ENCODE measurements at places on chromosomes 2 and 18.

DNA sequence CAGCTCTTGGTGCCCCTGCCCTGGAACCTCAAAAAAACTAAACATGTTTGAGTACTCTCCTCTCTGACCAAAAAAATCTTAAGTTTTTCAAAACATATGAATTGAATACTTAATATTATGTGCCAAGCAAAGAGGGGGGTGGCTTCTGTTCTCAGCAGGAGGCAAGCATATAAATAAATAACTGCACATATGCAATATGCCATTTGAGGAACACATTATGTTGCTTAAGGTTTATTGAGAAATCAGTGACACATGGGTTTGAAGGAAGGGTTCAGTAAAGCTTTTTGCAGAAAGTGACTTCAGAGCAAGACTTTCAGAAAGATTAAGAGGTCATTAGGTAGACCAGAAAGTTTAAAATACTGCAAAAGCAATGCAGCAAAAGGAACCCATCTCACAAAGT is 429.2 kb downstream of the TDRD15 start:
- DNase-seq, result no peak
- H3K4me1 ChIP-seq, result no peaks in the 10 kb centered on the region
- no peak overlapping the region for H3K4me3 ChIP-seq

DNA sequence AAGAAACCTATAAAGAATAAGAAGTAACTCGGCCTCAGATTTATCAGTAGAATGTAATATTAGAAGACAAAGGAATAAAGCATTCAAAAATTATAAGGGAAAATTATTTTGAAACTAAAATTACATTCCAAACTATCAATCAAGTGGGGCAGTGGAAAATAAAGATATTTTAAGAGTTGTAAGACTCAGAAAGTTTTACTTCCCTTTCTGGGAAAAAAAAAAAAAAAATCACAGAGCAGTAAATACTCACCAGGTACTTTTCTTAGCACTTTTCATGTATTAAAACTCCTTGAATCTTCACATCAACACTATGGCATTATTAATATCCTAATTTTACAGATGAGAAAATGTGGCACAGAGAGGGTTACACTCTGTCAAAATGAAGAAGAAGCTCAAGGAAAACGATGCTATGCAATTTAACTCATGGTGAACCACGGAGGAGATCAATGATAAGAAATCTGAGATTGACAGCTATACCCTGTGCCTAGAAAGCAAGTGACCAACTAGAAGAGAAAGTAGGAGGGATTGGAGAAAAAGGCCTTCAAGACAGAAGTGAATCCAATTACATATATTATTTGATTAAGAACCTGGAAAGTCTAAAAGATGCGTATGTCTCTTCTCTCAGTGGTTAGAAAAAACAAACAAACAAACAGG is 238.9 kb upstream of the ID2 start:
- H3K36me3 ChIP-seq, result no peaks in the 10 kb centered on the region
- H3K4me3 ChIP-seq, result no peak overlapping the region
- DNase-seq, result no peak
- H3K27ac ChIP-seq, result no peak overlapping the region

DNA sequence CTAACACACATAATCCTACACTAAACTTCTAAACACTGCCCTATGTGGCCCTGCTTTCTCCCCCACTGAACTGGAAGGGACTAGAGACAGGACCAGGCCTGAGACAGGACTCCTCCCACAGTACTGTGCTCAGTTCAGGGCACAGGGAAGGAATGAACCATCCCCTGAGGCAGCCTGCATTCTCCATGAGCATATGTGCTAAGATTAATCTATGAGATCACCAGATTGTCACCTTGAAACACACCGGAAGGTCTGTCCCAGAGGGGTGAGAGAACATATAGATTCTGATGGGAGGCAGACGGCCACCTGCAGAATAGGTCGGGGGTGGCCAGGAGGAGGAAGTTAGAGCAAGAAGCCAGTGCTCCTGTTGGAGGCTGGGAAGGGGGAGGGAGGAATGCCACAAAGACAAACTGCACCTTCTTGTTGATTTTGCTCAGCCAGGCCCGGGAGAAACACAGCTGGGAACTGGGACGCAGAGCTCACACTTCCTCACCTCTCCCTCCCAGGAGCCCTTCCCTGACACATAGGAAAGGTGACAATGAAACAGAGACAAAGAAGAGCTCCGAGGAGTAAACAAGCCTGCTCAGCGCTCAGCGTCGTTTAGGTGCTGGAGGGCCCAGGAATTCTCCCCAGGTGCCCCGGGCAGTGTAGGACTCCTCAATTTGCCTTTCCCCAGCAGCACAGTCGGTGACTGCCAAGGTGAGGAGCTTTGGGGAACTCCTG is 52.1 kb downstream of the ZBTB7C start:
- H3K4me3 ChIP-seq, result no peak overlapping the region
- no peaks in the 10 kb centered on the region for H3K4me1 ChIP-seq
- no peaks in the 10 kb centered on the region for H3K27me3 ChIP-seq
- no peak overlapping the region for H3K27ac ChIP-seq
- DNase-seq, result no peak
- no peaks in the 10 kb centered on the region for H3K36me3 ChIP-seq

GRCh38 chr2:158740621-158741020 is 54.5 kb upstream of the DAPL1 start:
- no peak overlapping the region for H3K27ac ChIP-seq
- H3K4me3 ChIP-seq, result no peak overlapping the region
- H3K36me3 ChIP-seq, result no peaks in the 10 kb centered on the region
- no peak for DNase-seq
- no peaks in the 10 kb centered on the region for H3K4me1 ChIP-seq

DNA sequence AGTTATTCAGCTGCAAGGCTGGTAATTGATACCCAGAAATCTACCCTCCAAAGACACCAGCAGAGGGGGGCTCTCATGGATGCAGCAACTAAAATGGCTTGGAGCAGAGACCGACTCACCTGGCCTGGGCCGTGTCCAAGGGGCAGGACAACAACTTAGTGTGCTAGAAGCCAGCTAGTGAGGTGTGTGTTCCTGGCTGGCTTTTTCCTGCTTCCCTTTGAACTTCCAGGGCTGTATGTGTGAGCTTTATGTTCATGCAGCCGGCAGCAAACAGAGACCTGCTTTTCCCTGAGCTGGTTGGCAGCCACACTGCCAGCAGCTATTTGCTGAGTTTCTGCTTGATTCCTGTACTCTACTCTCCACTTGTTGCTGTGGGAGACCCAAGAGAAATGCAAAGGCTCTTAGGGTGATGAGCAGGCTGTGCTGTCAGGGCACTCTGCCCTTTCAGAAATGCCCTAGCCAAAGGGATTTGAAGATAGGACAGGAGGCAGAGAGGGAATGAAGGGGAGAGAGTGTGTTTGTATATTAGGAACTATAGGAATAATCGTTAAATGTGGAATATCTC is 23.7 kb upstream of the GRP start:
- no peak overlapping the region for H3K4me3 ChIP-seq
- peaks cover 2% of the 10 kb centered on the region for H3K27me3 ChIP-seq
- H3K27ac ChIP-seq, result no peak overlapping the region
- DNase-seq, result no peak

GRCh38 chr18:35526495-35527059 is 28.8 kb upstream of the INO80C start:
- DNase-seq, result no peak
- peaks cover 5% of the 10 kb centered on the region for H3K4me1 ChIP-seq
- H3K4me3 ChIP-seq, result no peak overlapping the region
- H3K36me3 ChIP-seq, result no peaks in the 10 kb centered on the region
- H3K27me3 ChIP-seq, result no peaks in the 10 kb centered on the region

DNA sequence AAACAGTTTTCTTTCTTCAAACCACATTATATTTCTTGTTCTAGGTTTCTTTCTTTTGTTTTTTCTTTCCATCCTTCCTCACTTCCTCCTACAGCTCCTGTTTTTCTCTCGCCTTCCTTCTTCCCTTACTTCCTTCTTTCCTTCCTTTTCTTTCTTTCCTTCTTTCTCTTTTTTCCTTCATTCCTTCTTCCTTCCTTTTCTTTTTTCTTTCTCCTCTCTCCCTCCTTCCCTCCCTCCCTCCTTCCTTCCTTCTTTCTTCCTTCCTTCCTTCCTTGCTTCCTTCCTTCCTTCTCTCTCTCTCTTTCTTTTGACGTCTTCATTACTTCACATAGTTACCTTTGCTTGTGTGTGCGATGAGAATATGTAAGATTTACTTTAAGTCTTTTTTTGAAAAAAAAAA is 470.0 kb upstream of the FSIP2 start:
- no peaks in the 10 kb centered on the region for H3K36me3 ChIP-seq
- no peak overlapping the region for H3K27ac ChIP-seq
- no peaks in the 10 kb centered on the region for H3K27me3 ChIP-seq
- no peak overlapping the region for H3K4me3 ChIP-seq

DNA sequence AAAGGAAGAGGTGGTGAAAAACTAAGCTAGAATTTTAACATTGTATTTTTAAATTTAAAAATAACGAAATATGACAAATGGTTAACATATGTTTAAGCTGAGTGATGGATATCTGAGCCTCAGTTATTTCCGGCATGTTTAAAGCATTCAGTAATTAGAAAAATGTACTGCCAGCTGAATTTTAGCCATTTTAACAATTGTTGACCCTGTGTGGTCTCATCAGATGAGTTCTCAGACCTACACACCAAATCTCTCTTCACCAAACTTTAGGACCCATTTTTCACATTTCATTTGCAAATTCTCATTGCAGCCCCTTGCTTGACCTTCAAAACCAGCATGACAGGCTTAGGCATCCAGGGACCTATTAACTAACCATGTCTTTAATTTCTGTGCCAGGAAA is 91.5 kb upstream of the RGPD4 start:
- no peaks in the 10 kb centered on the region for H3K36me3 ChIP-seq
- no peak overlapping the region for H3K4me3 ChIP-seq
- no peaks in the 10 kb centered on the region for H3K27me3 ChIP-seq
- H3K4me1 ChIP-seq, result no peaks in the 10 kb centered on the region
- no peak overlapping the region for H3K27ac ChIP-seq

- no peak overlapping the region for H3K4me3 ChIP-seq
- no peak for DNase-seq
- no peaks in the 10 kb centered on the region for H3K27me3 ChIP-seq
- peaks cover 2% of the 10 kb centered on the region for H3K36me3 ChIP-seq
- H3K27ac ChIP-seq, result no peak overlapping the region
Observed at GRCh38 chr2:54058449-54058848, 57.0 kb upstream of the ACYP2 start.

GRCh38 chr2:141522048-141522447 is 608.8 kb downstream of the LRP1B start:
- H3K27ac ChIP-seq, result no peak overlapping the region
- no peaks in the 10 kb centered on the region for H3K27me3 ChIP-seq
- H3K36me3 ChIP-seq, result no peaks in the 10 kb centered on the region
- no peak overlapping the region for H3K4me3 ChIP-seq
- DNase-seq, result no peak

- no peaks in the 10 kb centered on the region for H3K4me1 ChIP-seq
- no peak overlapping the region for H3K4me3 ChIP-seq
- no peak overlapping the region for H3K27ac ChIP-seq
- H3K36me3 ChIP-seq, result peaks cover 38% of the 10 kb centered on the region
- H3K27me3 ChIP-seq, result no peaks in the 10 kb centered on the region
- DNase-seq, result no peak
Observed at GRCh38 chr2:10424051-10424450, 24.1 kb downstream of the ODC1 start.

DNA sequence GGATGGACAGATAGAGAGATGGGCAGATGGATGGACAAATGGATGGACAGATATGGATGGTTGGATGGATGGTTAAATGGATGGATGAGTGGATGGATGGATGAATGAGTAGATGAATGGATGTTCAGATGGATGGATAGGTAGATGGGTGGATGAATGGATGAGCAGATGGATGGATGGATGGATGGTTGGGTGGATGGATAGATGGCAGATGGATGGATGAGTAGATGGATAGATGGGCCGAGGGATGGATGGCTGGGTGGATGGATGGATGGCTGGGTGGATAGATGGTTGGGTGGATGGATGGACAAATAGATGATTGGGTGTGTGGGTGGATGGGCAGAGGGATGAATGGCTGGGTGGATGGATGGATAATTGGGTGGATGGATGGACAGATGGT is 98.9 kb upstream of the OTOS start:
- H3K27me3 ChIP-seq, result no peaks in the 10 kb centered on the region
- no peak for DNase-seq
- H3K27ac ChIP-seq, result no peak overlapping the region
- peaks cover 7% of the 10 kb centered on the region for H3K4me1 ChIP-seq

DNA sequence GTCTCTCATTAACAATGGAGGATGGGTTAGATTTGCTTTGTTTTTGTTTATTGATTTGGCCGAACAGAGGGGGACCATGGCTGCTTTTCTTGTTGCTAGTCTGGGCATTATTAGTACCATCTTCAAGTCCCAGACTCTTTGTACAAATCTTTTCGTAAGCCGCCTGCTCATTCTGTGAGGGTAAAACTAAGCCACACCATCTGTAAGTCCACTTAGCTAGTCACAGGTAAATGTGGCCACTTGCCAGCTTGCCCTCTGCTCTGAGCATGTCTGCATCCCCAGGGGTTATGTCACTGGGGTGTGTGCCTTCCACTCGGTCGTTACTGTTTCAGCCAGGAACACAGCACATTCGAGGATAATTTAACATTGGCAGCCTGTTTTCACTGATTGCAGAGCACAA is 85.6 kb downstream of the SMIM21 start:
- no peaks in the 10 kb centered on the region for H3K4me1 ChIP-seq
- H3K27me3 ChIP-seq, result no peaks in the 10 kb centered on the region
- no peak overlapping the region for H3K4me3 ChIP-seq
- H3K27ac ChIP-seq, result no peak overlapping the region
- H3K36me3 ChIP-seq, result no peaks in the 10 kb centered on the region
